ENCODE measurements at places on chromosomes 3 and 15.

DNA sequence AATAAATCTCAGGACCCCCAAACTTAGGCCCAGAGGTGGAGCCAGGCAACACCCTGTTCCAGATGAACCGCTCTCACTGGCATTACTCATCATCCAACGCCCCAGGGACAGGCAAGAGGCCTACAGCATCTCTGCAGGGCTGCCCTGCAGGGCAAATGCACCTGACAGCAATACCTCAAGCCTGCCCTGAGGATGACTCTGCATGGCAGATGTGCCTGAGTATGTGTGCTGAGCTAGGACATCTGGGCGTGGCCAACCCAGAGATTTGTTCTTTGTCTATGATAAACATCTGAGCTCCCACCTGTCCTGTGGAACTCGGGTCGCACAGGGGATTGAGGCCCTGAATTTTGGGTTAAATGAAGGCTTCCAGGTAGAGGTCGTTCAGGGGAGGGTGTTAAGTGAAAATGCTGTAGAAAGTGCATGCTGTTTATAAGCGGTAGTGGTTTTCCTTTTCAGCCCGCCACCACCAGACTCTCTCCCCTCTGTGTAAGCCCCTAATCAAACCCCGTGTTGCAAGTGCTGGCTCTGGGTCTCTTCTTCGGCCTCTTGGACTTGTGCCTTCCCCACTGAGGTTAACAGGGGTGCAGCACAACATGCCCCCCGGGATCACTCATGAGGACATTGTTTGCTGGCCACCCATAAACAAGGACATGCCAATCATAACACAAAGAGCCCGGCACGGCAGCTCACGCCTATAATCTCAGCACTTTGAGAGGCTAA is 92.3 kb downstream of the ATP10A start:
- no peak for DNase-seq

DNA sequence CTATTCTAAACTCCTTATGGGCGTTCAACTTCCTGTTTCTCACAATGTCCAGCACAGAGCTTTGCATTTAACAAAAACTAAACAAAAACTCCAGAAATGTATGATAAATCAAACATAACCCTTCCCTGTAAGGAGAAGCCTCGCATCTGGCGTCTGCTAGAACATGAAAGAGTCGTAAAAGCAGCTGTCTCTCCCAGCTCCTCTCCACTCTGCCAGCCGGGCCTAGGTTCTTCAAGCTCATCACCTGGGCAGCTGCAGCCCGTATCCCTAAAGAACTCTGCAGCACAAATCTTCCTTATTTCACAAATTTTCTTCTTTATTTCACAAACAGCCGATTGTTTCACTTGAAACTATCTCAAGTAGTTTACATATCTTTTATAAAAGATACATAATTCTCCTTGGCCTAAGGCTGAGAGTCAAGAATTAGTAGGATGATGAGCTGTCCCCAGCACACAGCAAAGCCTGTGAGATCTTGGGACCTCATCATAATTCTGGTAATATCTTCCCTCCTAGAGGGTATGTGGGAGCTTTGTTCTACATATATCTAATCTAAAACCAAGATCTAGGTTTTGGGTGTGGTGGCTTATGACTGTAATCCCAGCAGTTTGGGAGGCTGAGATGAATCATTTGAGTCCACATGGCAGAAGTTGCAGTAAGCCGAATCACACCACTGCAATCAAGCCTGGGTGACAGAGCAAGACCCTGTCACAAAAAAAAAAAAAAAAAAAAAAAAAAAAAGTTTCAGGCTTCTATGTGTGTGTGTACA is 35.3 kb downstream of the ANXA2 start:
- DNase-seq, result no peak

DNA sequence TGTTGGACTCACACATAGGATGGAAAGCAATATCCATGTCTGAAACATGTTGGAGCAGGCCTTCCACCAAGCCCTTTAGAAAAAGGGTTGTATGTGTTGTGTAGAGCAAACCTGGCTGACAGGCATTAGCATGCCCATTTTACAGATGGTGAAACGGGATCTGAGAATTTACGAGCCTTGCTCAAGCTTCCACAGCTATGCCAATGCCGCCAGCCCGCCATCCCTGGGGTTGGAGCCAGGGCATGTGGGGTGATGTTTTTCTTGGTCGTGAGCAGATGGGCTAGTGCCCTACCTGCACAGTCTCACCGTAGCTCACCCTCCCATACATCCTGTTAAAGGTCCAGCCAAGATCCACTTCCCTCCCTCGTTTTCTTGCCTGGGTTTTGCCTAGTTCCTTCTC is 97.5 kb upstream of the TLE3 start:
- no peak for DNase-seq

DNA sequence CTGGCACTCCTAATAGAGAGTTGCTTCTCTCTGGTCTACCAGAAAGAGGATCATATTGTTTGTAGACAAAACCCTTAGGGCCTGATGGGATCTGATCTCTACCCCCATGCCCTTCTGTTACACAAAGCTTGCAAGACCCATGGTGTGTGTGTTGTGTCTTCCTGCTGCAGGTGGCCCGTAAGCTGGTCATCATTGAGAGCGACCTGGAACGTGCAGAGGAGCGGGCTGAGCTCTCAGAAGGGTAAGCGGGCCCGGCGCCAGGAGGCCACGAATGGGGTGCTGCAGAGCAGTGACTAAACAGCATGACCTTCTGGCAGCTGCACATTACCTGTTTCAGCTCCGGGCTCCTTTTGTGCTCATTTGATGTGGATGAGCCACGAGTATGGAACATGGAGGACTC is 18.2 kb downstream of the TPM1 start:
- DNase-seq, result no peak

DNA sequence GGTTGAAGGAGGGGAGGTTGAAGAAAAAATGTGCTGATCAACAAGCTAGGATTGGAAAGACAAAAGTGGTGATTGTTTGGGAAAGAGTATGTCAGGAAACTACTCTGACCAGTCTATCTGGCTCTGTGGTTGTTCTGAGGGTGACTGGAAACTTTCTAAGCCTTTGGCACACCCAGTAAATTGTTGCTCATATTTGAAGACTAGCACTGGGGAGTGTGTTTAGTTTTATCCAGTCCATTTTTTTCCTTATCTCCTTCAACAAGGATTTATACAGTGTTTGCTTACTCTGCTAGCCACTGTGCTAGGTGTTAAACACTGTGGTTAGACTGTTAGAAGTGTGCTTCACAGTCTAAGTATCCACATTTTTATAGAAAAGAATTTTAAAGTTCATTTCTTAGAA is 28.8 kb downstream of the PPM1L start:
- no peak for DNase-seq

GRCh38 chr15:40908095-40908494 is 13.8 kb downstream of the VPS18 start:
- DNase-seq, result no peak
